HTR-8/SVneo (cell line): ENCODE measurements at places on chromosomes 7 and 10.

GRCh38 chr7:25765110-25765655, 386.8 kb upstream of the NFE2L3 start:
- DNase-seq: no peak

GRCh38 chr7:934469-935163, 19.9 kb downstream of the ADAP1 start:
- no peak for DNase-seq

DNA sequence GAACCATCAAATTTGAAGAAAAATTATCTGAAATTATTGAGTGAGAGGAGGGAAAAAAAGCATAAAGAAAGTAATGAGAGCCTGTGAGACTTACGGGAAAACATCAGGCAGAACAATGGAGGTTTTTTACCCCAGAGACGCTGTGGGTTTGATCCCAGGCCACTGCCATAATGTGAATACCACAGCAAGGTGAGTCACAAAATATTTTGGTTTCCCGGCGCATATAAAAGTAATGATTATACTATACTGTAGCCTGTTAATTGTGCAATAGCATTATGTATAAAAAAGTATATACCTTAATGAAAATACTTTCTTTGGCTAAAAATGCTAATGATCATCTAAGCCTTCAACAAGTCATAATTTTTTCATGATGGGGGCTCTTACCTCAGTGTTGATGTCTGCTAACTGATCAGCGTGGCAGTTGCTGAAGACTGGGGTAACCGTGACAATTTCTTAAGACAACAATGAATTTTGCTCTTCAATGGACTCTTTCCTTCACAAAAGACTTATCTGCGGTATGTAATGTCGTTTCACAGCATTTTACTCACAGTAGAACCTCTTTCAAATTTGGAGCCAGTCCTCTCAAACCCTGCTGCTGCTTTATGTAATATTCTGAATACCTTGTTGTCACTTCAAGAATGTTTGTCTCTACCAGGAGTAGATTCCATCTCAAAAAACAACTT, 97.0 kb upstream of the FAM20C start:
- DNase-seq: no peak

DNA sequence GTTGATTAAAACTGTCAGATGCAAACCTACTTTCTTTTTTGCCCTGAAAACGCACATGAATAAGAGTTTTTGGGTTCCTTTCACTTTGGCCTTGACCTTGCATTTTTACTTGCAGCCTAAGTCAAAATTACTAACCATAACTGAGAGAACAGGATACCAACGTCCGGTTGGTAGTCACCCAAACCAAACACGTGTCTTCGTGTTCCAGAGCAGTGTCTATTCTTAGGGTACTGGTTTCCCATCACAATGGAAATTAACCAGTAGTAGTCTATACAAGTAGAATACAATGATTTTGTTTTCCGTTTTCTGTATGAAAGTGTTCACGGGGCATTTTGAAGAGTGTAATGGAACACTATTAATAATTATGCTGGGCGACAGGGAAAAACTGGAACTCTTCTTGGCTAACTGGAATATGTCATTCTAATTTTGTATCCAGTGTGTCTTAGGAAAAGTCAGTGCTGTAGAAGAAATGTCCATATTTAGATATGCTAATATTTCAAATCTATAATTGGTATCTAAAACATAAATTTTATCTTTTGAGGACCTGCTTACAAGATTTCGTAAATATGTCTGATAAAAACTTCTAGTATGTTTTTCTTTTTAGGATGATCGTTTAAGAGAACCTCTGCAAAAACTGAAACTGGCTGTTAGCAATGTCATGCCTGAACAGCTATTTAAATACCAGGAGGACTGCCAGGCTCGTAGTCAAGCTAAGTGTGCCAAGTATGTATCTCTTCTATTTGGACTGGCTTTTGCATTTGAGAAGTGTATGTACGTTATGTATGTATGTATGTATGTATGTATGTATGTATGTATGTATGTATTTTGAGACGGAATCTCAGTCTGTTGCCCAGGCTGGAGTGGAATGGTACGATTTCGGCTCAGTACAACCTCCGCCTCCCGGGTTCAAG, 40.9 kb downstream of the UBN2 start:
- DNase-seq: no peak

GRCh38 chr7:22435105-22435504, 64.9 kb downstream of the STEAP1B start:
- DNase-seq: no peak

DNA sequence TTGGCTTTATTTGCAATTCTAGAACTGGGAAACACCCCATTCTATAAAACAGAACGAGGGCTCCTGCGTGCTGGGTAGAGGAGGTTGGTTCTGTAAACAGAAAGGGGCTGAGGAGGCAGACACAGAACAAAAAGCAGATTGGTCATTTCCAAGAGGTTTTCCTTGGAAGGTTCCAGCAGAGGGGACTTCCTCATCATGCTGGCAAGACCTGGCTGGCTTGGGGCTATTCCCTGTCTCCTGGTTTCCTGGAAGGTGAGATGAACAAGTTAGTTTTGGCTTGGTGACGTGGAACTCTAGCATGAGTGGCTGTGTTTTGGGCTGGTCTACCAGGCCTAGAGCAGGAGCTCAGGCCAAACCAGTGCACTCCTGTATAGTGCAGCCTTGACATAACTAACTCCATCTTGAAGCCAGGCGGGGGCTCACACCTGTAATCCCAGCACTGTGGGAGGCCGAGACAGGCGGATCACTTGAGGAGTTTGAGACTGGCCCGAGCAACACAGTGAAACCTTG, 26.1 kb upstream of the DNAJB6 start:
- no peak for DNase-seq

- DNase-seq: no peak
Measured at GRCh38 chr10:110786172-110786571, 85.6 kb upstream of the PDCD4 start.

- DNase-seq: no peak
Measured at GRCh38 chr7:47591655-47592572, 10.0 kb upstream of the TNS3 start.

- DNase-seq: peak; percentile 46
Measured at GRCh38 chr7:47635091-47636080, 53.5 kb upstream of the TNS3 start.

- no peak for DNase-seq
Measured at GRCh38 chr10:120077707-120078492, 185.4 kb downstream of the SEC23IP start.

GRCh38 chr7:39125846-39126245, 148.1 kb downstream of the POU6F2 start:
- no peak for DNase-seq

- DNase-seq: no peak
Measured at GRCh38 chr7:27124096-27124901, 6.3 kb downstream of the HOXA4 start.

DNA sequence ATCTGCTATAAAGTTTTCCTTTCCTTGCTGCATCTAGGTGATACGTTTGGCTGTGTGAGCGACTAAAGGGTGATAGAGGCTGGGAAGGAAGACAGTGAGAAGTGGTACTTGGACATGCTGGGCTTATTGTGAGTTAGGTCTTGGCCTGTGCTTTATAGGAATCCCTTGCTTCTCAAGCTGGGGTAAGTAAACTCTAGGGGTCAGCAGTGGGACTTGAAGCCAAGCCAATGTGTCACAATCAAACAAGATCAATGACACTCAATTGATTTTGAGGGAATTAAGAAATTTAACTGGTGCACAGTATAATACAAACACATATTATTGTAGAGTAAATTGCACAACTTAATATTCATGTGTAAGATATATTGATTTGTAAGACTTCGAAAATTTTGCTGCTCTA, 155.8 kb upstream of the AOAH start:
- DNase-seq: no peak

DNA sequence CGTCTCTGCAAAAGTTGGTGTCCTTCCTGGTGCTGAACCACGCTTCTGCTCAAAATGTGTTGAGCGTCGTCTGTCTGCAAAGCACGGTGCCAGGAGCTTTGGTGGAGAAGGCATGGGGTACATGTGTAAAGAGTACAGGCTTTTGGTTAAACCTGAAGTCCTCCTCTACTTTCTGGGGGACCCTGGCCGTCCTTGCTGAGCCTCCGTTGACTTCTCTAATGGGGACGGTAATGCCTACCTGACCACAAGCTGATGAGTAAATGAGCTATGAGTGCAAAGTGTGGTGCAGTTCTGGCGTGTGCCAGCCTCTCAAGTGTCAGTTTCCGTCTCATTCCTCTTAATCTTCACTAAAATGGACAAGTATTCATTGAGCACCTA, 527 bp upstream of the HERPUD2 start:
- no peak for DNase-seq

DNA sequence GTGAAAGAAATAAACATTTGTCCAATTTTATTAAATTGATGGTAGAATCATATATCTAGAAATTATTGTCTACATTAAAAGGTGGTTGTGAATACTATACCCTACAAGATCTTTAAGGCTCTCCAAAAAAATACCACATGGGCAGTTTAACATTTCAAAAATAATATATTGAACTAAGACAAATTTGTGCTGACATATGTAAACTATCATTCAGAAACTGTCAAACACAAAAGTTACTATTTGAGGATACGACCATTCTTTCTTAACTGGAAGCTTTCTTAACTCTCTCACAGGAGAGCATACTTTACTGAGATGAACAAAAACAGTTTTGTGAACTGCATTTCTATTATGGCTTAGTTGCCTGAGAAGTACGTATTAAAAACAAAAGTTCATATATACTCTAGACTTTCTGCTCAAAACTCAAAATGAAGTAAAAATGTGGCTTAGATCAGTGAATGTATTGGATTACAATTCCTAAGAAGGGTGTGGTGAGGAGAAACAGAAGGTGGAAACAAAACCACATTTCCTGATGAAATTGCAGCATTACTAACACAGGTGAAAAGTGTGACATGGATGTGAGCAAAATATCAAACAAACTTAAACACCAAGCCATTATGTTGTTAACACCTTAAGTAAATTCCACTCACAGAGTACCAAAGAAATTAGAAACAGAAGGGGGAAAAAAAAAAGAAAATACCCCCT, 138.5 kb downstream of the SEMA3A start:
- no peak for DNase-seq

- no peak for DNase-seq
Measured at GRCh38 chr10:29332761-29333148, 43.9 kb downstream of the LYZL1 start.
